ENCODE measurements at places on chromosomes 12 and 14.
A peak's percentile ranks its signal among the peaks of the same experiment; 100 is the strongest.

- no peak for DNase-seq
- H3K27me3 ChIP-seq: no peaks in the 10 kb centered on the region
- H3K27ac ChIP-seq: no peak overlapping the region
- no peaks in the 10 kb centered on the region for H3K4me1 ChIP-seq
Measured at GRCh38 chr12:52892974-52893373, 11.9 kb downstream of the KRT8 start.

DNA sequence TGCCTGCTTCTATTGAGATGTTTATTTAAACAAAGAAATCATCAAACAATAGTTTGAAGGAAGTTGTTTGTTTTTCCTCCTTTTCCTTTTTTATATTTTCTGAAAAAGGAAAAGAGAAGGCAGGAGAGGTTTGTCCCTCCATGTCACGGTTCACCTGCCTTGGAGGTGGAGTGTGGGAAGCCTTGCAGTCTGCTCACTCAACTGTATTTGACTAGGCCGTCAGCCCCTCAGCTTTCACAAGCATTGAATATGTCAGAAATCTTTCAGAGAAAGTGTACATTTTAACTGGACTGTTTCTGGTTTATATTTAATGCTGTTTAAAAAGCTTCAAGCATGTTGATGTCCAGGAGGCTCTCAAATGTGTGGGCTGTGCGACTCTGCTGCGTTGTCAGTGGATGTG, 370.4 kb downstream of the NPAS3 start:
- no peaks in the 10 kb centered on the region for H3K27me3 ChIP-seq
- no peak overlapping the region for H3K27ac ChIP-seq
- no peak overlapping the region for H3K4me3 ChIP-seq
- DNase-seq: no peak
- no peaks in the 10 kb centered on the region for H3K4me1 ChIP-seq
- no peaks in the 10 kb centered on the region for H3K36me3 ChIP-seq

DNA sequence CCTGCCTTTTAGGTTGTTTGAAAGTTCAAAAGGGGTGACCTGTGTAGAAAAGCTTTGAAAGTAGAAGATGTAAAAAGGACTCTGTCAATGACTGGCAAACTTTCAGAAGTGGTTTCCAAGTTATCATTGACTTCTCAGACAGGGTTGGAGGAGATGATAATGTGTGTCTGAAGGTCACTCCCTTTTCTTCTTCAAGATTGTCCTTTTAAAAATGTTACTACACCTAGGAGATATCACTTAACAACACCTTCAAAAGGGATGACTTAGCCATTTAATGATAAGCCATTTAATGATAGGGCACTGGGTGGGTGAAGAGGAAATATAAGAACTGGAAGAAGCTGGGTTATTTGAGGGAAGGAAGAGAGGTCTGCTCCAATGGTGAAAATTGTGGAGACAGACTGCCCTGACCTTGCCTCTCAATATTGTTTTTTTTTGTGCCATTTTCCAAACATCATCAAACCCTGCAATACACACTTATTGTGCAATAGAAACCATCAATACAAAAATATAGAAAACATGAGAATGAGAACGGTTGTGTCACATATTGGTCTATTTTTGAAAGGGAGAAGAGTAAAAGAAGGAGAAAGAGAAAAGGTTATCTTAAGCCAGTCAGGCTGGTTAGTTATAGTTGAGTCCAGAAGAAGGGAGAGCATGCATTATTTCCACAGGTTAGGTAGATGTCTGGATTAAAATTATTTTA, 38.8 kb downstream of the BEST3 start:
- no peak overlapping the region for H3K27ac ChIP-seq
- DNase-seq: no peak
- H3K36me3 ChIP-seq: no peaks in the 10 kb centered on the region
- H3K4me1 ChIP-seq: no peaks in the 10 kb centered on the region
- peaks cover 9% of the 10 kb centered on the region for H3K27me3 ChIP-seq

DNA sequence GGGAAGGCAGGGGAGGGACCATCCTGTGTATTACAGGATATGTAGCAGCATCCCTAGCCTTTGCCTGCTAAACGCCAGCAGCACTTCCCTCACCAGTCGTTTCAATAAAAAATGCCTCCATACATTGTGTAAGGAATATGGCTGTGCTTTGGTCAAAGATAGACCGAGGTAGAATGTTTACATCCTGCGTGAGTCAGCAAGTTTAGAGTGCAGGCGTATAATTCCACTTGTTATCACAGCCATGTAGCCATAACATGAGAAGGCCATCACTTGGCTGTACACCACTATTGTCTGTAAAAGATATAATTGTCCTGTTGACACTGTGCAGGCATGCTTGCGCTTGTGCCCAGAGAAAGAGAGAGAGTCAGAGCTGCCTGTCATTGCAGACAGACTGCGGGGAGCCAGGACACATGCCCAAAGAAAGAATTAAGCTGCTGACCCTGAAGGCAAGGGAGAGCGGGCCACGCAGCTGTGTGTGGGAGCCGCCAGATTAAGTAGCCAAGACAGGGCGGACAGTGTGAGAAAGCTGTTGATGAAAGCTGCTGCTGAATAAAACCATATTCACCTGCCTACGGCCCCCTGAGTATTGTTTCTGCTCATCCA, 68.4 kb downstream of the CRACR2A start:
- H3K27me3 ChIP-seq: no peaks in the 10 kb centered on the region
- peaks cover 32% of the 10 kb centered on the region for H3K36me3 ChIP-seq
- no peak for DNase-seq

GRCh38 chr14:102817942-102818940, 41.0 kb downstream of the TRAF3 start:
- no peaks in the 10 kb centered on the region for H3K27me3 ChIP-seq
- peak; percentile 50 for DNase-seq
- peaks cover 57% of the 10 kb centered on the region for H3K36me3 ChIP-seq
- no peak overlapping the region for H3K4me3 ChIP-seq

DNA sequence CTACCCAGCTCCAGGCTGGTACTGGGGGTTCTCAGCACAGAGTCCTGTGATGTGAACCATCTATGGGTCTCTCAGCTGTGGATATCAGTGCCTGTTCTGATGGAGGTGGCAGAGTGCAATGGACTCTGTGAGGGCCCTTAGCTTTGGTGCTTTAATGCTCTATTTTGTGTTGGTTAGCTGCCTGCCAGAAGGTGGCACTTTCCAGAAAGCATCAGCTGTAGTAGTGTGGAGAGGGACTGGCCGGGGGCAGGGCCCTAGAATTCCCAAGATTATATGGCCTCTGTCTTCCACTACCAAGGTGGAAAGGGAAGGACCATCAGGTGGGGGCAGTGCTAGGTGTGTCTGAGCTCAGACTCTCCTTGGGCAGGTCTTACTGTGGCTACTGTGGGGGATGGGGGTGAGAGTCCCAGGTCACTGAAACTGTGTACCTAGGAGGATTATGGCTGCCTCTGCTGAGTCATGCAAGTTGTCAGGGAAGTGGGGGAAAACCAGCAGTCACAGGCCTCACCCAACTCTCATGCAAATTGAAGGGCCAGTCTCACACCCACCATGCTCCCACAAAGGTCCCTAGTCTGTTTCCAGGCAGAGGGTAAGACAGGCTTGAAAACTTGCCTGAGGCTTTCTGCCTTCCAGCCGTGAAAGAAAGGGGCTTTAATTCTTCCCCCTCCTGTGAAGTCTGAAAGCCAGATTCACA, 878.1 kb downstream of the C12orf50 start:
- no peak overlapping the region for H3K27ac ChIP-seq
- no peak for DNase-seq
- no peaks in the 10 kb centered on the region for H3K27me3 ChIP-seq
- H3K4me1 ChIP-seq: no peaks in the 10 kb centered on the region
- H3K36me3 ChIP-seq: no peaks in the 10 kb centered on the region
- H3K4me3 ChIP-seq: no peak overlapping the region

DNA sequence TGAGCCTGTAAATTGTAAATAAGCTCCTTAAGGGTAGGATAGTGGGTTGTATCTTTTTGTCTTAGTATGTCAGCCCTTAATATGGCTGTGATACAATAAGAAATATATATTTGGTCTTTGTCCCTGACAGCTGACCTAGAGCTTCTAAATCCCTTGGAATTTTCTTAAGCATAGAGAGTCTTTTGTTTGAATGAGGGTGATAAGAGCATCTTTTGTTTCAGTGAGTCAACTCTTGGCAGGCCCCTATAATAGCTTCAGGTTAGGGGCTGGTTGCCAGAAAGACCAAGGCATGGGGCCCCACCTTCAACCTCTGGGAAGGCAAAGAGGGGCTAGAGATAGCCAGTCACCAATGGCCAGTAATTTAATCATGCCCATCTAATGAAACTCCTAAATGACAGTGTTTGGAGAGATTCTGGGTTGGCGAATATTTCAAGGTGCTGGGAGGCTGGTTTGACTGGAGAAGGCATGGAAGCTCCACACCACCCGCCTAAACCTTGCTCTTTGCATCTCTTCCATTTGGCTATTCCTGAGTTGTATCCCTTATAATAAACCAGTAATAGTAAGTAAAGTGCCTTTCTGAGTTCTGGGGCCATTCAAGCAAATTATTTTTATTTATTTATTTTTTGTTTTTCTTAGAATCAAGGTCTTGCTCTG, 10.5 kb downstream of the PALS1 start:
- peaks cover 20% of the 10 kb centered on the region for H3K4me1 ChIP-seq
- H3K27ac ChIP-seq: no peak overlapping the region

- no peaks in the 10 kb centered on the region for H3K4me1 ChIP-seq
- DNase-seq: peak; percentile 49
- H3K27me3 ChIP-seq: no peaks in the 10 kb centered on the region
Measured at GRCh38 chr12:128069359-128069997, 197.5 kb upstream of the TMEM132C start.

DNA sequence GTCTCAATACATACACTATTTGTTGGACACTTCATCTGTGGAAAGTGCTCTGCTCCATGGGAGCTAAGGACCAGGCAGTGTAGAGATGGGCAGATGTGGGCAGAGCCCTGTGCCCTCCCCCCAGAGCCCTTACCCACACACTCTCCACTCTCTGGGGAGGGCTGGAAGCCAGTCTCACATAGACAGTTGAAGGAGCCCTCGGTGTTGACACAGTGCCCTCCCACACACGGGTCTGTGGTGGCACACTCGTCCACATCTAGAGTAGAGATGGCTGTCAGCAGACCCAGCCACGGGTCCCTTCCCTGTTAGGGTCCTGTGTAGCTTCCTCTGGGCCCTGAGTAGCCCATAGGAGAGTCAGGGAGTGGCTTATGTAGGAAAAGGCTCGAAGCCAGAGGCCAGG, 14.3 kb downstream of the ISCA2 start:
- no peaks in the 10 kb centered on the region for H3K27me3 ChIP-seq
- DNase-seq: no peak
- H3K27ac ChIP-seq: no peak overlapping the region

DNA sequence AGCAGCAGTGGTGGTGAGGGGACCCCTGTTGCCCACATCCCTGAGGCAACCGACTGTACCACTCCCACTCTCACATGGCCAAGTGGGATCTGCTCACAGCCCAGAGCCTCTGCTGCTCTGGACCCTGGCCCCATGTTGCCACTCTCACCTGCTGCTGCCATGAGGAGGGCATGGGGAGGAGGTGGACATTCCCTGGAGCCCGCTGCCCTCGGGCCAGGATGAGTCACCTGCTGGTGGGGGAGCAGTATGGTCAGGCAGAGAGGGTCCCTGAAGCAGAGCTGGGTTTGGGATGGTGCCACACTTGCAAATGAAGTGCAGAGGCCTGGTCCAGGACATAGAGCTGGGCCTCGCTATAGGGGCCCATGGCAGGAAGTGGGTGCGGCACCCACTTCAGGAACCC, 26.1 kb downstream of the SDR9C7 start:
- no peak overlapping the region for H3K27ac ChIP-seq
- H3K4me1 ChIP-seq: no peaks in the 10 kb centered on the region
- no peak for DNase-seq
- no peak overlapping the region for H3K4me3 ChIP-seq
- peaks cover 12% of the 10 kb centered on the region for H3K27me3 ChIP-seq

GRCh38 chr12:59168647-59169046, 248.3 kb upstream of the LRIG3 start:
- DNase-seq: no peak
- H3K27ac ChIP-seq: no peak overlapping the region
- H3K4me1 ChIP-seq: no peaks in the 10 kb centered on the region
- H3K4me3 ChIP-seq: no peak overlapping the region
- H3K27me3 ChIP-seq: peaks cover 8% of the 10 kb centered on the region

Measured in activated CD4-positive, alpha-beta T cell treated with anti-CD3 and anti-CD28 coated beads for 36 hours (primary cell).